ENCODE measurements at places on chromosomes 1 and 21. TPM values are rescaled to one million over a fixed set of nuclear protein-coding genes. Genes with fewer than 3 reads are reported as not detected.

DNA sequence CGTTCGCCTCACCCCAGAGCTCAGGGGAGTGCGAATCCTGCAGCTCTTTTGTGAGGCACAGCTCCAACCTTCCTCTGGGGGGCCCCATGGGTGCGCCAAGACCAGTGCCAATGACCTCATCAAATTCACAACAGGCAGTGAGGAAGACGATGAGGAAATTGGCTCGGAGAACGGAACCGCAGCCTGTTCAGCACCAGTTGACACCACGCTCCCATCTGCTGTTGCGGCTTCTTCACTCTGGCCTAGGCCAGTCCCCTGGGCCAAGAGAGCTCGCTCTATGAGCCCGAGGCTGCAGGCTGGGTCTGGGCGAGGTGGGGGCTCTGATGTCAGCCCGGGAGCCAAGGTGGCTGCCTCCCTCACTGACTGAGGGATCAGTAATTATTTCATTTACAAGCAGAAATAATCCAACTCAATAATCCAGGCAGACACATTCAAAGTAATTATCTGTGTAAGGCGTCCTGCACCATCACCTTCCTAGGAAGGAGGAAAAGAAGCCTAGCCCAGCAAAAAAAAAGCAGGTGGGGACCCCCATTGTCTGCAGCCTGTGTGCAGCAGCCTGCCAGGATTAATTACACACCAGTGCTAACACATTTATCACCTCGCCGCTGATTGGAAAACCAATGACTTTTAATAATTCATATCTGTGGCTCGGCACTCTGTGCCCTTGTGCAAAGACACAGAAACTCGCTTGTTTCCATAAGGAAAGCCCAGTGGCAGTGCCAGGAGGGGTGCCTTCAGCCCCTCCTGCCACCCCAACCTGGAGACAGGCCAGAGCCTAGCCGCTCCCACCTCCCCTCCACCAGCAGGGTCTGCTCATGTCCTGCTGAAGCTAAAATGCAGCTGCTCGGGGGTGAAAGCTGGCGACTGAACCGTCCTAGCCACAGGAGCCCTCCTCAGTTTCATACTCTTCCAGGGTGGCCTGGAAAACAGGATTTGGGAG, 1.9 kb downstream of the PLEKHA6 start:
- peaks cover 11% of the 10 kb centered on the region for H3K27me3 ChIP-seq
- no peak overlapping the region for H3K4me3 ChIP-seq
- no peaks in the 10 kb centered on the region for H3K36me3 ChIP-seq
- peaks cover 8% of the 10 kb centered on the region for H3K4me1 ChIP-seq

DNA sequence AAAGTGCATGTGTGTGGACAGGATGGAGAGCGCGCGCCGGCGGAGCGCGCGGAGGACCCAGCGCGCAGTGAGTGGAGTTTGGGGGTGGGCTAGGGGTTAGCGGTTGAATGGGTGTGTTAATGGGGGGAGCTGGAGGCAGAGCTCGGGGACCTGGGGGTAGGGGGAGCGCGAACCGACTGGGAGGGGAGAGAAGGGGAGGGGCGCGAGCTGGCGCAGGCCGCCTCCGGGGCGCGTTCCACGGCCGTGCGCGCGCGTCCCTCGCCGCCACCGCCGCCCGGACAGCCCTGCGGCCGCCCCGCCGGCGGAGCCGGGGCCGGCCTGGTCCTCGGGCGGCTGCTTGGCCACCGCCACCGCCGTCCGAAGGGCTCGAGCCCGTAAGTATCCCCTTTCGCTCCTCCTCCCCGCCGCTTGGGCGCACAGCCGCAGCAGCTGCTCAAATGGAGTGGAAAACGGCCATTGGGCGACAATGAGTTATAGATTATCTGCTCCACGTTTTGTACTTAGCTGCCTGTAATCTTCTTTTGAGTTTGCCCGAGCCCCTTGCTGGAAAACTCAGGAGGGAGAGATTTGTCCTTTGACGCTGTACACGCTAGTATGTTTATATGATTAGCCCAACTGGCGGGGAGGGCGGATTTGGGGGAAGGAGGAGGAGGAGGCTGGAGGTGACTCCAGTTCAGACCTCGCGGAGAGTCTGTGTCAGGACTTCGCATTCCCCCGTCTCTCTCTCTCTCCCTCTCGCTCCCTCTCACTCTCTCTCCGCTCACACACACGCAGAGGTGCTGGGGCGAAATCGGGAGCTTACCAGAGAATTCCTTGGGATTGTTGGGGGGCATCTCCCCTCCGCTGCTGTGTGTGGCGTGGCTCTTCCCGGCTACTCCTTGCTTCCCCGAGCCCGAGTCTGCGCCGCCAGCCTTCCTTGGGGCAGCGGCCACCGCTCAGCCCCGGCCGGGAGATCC, at the start of gene ADGRL2:
Gene ADGRL2 (plus strand): TSS at position 240 of the 956 bp plus-strand sequence. CDS start 36,051 bp downstream, outside the sequence.
- H3K4me1 ChIP-seq, result no peaks in the 10 kb centered on the region
- H3K27ac ChIP-seq, result no peak within 1 kb of the TSS
- peaks cover 55% of the 10 kb centered on the region for H3K27me3 ChIP-seq
- no peaks in the 10 kb centered on the region for H3K36me3 ChIP-seq

GRCh38 chr1:201501144-201501543, 5.8 kb downstream of the CSRP1 start:
- H3K27me3 ChIP-seq, result no peaks in the 10 kb centered on the region
- H3K4me3 ChIP-seq, result no peak overlapping the region

- no peak overlapping the region for H3K4me3 ChIP-seq
- H3K36me3 ChIP-seq, result peaks cover 4% of the 10 kb centered on the region
- peaks cover 42% of the 10 kb centered on the region for H3K27me3 ChIP-seq
- no peak for DNase-seq
- H3K4me1 ChIP-seq, result peaks cover 41% of the 10 kb centered on the region
Observed at GRCh38 chr21:31553926-31554325, 105.6 kb upstream of the SOD1 start.

GRCh38 chr1:4778056-4778455, 123.6 kb downstream of the AJAP1 start:
- no peak overlapping the region for H3K27ac ChIP-seq
- no peaks in the 10 kb centered on the region for H3K36me3 ChIP-seq
- no peak for DNase-seq

CYP4A22 gene
- total RNA-seq, result not detected

SPATA1 gene
- total RNA-seq, result 0.98 TPM

Data from activated CD4-positive, alpha-beta T cell treated with anti-CD3 and anti-CD28 coated beads, Interleukin-2, amount 10 ng/mL, durations not matched to agents 24 days and 14 days (primary cell).